Stimulated activated CD4-positive, alpha-beta T cell treated with anti-CD3 and anti-CD28 coated beads, Interleukin-15, amount 100 ng/mL, for 1 hour (primary cell): ENCODE measurements at places on chromosomes 13 and 19.

DNA sequence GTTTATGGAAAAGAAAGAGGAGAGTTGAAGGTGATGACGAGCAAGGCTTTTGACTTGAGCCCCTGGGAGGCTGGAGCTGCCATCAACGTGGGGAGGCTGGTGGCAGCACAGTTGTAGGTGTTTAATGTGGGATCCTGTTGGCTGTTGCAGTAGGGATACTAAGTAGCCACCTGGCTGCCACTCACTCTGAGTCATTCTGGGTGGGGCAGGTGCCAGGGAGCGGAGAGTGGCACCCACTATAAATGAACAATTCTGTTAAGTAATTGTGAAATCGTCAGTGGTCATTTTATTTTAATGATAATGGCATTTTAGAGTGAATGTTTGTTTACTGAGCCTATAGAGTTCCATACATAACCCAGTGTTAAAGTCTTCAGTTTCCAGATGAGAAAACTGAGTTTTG is 9.8 kb downstream of the ZNF317 start:
- no peak for DNase-seq

DNA sequence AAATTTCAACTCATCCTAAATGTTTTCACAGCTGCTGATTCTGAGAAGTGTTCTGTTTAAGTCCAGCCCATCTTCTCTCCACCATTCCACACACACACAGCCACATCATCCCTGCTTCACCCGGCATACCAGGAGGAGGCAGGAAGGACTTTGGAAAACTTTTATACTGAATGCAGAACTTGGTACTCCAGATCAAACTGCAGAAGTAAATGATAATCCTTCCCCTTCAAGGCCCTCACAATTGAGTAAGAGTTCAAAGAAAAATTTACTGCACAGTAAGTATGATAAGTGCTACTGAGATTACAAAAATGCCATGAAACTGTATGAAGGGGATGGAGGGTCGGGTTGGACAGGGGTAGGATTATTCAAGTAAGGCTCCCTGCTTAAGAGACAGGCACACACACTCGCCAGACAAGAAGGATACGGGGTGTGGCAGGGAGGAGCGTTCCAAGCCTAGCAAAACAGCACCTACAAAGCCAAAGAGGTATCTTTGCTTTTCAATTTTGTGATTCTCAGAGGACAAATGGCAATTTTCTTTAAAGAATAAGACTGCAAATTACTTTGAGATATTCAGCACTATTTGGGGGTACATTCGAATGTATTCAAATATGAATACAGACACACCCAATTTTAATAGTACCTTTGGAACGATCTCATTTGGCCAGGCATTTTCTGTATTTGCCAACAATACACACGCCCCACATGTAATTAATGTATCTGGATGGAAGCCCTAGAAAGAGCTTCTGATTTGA is 2.5 kb downstream of the USP12 start:
- no peak for DNase-seq

GRCh38 chr19:56174550-56174949 is 1.3 kb upstream of the GALP start:
- DNase-seq: no peak

DNA sequence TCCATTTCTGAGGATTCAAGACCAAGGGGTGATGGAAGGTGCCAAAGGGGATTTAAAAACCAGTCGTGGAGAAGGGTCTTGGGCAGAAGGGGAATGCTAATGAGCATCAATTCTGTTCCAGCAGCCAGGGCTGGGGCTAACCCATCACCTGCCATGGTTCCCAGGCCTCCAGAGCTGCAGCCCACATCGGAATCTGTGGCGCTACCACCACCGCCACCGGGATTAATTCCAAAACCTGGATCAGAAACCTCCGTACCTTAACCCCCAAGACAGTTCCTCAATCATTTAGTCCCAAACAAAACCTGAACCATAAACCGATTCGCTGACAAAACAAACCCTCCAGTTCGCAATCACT is 583 bp downstream of the ZNF615 start:
- no peak for DNase-seq

- peak; percentile 69 for DNase-seq
Observed at GRCh38 chr19:35509861-35510625, 3.4 kb downstream of the DMKN start.

GRCh38 chr19:6057651-6058517 is 52.4 kb downstream of the RFX2 start:
- DNase-seq: no peak

GRCh38 chr13:23622985-23623384 is 52.8 kb downstream of the TNFRSF19 start:
- no peak for DNase-seq

DNA sequence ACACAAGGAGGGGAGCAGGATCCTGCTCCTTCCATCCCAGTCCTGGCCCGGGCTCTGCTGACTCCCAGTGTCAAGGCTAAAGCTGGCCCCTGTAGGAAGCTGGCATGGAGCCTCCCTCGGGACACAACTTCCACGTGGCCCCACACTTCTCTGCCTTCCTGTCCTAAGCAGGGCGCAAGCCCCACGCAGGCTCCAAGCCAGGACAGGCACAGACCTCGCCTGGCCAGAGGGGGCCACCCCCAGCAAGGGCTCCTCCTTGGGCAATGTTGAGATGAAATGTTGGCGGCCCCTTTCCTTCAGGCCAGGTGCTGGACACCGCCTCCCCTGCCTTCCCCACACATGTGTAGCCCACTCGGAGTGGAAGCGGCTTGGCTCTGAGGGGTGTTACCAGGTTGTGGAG is 66.6 kb downstream of the COL4A1 start:
- no peak for DNase-seq

- no peak for DNase-seq
Observed at GRCh38 chr13:79404361-79404760, 1.7 kb downstream of the RBM26 start.

GRCh38 chr13:54852831-54853230 is 1824.2 kb downstream of the OLFM4 start:
- DNase-seq: no peak
